ENCODE measurements at places on chromosomes 5 and 9.
A peak's percentile ranks its signal among the peaks of the same experiment; 100 is the strongest.

- DNase-seq: no peak
Observed at GRCh38 chr5:97085459-97086181, 56.8 kb downstream of the LIX1 start.

DNA sequence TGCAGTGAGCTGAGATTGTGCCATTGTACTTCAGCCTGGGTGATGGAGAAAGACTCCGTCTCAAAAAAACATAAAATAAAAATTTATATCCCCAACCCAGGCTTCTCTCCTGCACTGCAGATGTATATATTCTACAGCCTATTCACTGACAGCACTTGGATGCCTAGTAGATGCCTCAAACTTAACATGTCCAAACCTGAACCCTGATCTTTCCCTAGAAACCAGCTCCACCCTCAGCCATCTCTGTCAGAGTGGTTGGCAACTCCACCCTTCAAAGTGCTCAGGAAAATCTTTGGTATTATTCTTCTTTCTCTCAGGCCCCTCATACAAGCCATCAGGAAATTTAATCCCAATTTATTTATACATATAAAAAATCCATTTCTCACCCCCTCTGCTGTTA lies 36.9 kb upstream of the TXN start:
- no peak for DNase-seq

DNA sequence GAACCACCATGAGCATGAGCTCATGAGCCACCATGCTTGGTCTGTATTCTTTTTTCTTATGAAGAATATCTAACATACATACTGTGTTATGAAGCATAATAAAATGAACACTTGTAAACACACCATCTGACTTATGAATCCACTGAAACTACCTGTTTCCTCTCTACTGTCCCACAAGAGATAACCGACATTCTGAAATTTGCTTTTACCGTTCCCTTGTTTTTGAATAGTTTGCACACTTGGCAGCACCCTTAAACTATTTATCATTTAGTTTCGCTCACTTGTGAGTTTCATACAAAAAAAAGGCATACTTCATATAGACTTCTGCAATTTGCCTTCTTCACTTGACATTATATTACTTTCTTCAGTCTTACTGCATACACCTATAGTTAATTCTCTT lies 8.9 kb downstream of the LARS1 start:
- no peak for DNase-seq

- DNase-seq: no peak
Observed at GRCh38 chr5:96852759-96853158, 23.5 kb upstream of the ERAP2 start.

GRCh38 chr5:146409054-146409671 lies 38.0 kb upstream of the TCERG1 start:
- DNase-seq: no peak

DNA sequence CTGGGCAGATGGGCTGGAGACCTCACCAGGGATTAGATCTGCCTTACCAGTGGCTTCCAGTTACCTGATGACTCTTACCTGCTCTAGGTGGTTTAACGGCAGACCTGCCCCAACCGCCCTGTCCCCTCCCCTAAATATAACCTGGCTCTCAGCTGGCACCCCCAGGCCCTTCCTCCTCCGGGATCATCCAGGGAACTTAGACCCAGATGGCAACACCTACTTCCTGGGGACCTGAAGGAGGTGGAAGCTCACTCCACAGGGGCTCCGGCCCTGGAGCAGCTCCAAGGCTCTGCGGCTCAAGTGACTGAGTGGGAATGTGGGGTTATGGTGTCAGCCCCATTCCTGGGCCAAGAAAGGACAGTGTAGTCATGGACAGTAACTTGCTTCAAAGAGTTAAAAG lies 130.4 kb downstream of the OLFM1 start:
- no peak for DNase-seq

DNA sequence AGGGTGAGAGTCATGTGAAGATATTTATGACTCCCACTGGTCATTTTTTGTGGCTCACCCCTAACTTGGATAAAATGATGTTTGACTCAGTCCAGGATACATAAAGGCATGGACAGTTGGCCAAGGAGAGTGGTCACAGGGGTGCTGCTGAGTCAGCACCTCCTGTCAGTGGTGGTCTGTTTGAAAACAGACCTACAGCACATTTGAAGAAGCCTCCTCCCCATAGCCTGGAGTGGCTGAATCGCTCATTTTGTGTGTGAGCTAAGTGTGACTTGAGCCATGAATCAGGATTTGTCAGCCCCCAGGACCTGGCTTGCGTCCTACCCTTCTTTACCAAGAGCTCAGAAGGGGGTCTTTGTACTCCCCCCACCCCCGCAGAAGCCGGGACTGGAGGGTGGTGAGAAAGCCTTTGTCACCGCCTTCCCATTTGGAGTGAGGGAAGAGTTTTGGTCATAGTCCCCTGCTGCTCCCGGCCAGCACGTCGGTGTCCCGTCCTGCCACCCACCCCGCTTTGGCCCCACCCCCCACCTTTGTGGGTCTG lies 35.6 kb downstream of the TRIO start:
- DNase-seq: peak; percentile 88

DNA sequence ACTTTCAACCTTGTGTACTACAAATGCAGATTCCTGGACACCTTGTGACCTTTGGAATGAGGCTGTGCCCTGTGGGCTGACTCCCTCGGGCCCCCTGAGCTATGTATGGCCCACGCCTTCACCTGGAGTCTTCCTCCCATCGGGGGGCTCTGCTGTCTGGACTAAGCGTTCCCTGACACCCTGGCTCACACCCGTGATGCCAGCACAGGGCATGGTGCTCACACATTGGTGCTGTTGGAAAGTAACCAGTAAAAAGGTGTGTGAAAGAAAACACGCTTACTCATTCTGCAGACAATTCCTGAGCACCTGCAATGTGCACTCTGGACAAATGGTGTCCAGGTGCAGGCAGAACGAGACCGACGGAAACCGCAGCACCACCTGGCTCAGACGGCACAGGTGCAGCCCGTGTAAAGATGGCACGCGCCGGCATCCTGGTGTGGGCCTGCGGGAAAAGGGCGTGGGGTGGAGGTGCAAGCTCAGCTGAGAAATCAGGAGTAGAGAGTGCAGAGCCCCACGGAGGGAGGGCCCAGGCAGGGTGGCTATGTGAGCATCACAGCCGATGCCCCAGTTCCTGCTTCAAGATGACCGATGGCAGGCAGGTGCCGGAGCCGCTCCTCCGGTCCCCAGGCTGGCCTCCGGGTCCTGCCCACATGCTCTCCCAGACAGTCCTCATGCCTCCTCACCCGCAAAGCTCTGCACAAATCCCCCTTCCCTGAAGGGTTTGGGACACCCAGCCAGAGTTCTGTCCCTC lies 11.0 kb downstream of the LPCAT1 start:
- DNase-seq: no peak

DNA sequence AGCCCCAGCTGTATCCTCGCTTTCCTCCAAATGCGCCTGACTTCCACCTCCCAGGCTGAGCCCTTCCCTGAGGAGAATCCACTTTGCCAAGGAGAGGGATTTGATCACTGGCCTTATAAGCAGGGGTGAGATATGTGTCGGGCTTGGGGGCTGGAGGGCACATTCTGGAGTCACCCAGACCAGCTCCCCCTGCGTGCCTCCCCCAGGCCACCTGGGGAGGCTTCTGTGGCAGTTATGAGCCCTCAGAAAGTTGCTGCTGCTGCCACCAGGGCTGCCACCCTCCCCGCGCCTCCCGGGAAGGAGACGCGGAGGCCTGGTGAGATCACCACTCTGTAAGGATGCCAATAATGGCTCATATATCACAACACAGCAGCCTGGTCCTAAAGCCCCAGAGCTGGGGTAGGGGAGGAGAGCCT lies 211.5 kb downstream of the PAPPA start:
- DNase-seq: peak; percentile 34

DNA sequence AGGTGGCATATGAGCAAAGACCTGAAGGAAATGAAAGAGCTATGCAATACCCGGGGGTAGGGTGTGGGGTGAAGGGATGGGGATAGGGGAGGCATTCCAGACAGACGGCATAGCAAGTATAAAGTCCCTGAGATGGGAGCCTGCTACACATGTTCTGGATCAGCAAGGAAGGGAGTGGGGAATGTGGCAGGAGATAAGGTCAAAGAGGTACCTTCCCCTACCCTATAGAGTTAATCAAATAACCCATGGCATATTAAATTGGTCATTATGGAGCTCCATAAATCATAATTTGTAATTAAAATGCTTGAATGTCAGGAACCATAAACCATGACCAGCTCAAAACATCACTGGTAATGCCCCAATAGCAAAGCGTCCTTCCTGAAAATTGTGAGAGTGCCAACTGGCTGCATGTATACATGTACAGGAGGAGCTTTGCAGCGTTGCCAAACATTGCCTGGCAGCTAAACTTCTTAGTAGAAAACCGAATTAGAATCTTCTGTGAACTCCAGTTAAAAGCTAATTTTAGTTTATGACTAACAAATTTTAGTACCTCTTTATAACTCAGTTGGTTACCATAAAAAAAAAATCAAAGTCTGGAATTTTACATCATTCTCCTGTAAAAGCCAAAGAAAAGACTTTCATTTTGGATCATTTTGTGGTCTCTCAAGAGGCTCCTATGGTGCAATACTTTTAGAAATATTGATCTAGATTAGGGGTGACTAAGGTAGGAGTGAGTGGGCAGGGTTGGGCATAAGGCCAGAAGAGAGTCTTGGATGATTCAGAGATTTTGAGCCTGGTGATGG lies 4.7 kb downstream of the DNAI1 start:
- DNase-seq: peak; percentile 71

DNA sequence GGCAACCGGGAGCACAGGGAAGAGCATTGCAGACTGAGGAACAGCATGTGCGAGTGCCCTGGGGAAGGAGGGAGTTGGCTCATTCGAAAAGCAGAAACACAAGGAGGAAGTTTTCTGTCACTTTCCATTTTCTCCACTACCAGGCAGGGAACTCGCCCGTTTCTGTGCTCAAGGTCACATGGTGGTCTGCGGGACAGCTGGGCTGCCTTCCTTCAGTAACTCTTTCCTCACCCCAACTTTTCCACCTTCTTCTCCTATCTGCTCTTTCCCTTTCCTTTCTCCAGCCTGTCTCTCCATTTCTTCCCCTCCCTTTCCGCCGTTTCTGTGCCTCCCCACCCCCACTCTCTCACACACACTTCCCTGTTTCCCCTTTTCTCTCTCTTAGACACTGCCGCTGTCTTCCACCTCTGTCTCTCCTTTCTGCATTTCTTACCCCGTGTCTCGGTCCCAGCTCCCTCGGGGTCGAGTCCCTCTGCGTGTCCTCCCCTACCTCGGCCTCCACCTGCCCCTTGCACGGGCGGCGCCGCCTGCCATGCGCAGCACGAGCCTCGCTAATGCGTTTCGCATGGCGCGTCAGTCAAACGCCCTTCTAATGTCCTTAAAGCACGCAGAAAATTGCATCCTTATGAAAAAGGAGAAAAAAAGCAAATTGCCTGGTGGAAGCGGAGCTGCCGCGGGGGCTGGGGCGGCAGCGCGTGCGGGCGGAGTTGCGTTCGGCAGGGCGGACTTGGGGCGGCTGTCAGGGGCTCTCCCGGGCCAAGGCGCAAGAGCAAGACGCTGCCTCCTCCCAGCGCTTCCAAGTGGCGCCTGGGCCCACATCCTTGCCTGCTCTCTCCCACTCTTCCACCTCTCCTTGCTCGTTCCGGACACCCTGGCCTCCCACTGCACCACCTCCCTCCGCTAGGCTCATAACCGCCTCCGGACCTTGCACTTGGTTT lies 9.5 kb downstream of the BARX1 start:
- no peak for DNase-seq

GRCh38 chr5:107088907-107089306 lies 581.8 kb downstream of the EFNA5 start:
- DNase-seq: no peak

DNA sequence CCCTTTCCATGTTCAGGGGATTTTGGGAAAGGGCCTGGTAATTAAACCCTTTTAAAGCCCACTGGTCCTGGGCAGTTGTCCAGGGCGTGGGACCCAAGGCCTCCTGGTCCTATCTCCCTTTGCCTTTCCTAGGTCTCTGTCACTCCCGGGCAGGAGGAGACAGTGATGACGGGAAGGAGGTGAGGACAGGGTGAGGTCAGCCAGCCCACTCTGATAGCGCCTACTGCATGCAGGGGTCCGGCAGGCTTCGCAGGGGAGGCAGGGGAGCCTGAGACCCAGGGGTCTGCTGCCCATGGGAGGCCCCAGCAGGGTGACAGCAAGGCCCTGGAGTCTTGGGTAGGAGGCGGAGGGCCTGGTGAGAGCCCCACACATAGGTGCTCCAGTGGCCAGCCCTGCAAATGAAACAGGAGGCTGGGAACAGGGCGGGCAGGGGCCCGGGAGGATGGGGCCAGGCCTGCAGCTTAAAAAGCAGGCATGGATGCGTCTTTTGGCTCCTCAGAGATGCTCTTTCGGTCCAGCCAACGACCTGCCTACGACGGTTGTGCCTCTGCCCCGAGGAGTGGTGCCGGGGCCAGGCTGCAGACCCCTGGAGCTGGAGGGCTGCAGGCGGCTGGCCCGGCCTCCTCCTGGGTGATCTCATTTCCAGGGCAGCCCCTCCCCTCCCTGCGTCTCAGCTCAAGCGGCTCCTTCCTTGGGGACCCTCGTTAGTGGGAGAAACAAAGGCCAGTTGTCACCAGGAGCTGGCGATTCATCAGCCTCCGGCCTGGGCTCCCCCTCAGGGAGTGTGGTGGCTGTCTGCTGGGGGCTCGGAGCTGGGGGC lies 6.7 kb upstream of the RXRA start:
- no peak for DNase-seq

DNA sequence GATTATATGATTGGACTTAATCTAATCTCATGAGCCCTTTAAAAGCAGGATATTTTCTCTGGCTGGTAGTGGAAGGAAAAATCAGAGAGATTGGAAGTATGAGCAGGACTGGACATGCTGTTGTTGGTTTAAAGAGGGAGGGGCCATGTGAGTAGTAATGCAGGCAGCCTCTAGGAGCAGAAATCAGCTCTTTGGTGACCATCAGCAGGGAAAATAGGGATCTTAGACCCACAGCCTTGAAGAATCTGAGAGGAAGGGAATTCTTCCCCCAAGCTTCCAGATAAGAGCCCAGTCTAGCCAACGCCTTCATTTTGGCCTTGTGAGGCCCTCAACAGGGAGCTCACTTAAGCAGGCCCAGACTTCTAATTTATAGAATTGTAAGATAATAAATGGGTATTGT lies 9.5 kb downstream of the SH3GL2 start:
- DNase-seq: no peak

Measured in skeletal muscle cell (primary cell).